ENCODE measurements at places on chromosomes 3 and 15. TPM values are rescaled to one million over a fixed set of nuclear protein-coding genes. Genes with fewer than 3 reads are reported as not detected.

Gene LMCD1
- 75.6 TPM for total RNA-seq

Gene CACNA2D3
- 0.05 TPM for total RNA-seq

Gene PSMA4
- total RNA-seq, result 402 TPM

Gene PLSCR2
- not detected for total RNA-seq

Gene CCR8
- not detected for total RNA-seq

Gene CEP19
- total RNA-seq, result 2.2 TPM

Gene MLH1
- 39.8 TPM for total RNA-seq

Gene NANOGP8
- not detected for total RNA-seq

Gene ZMYND10
- 1.2 TPM for total RNA-seq

Gene C15orf62
- not detected for total RNA-seq

Gene SLC6A11
- total RNA-seq, result 0.07 TPM

Gene ACP3
- not detected for total RNA-seq

Gene RBPMS2
- 8.4 TPM for total RNA-seq

Gene GOLGA8G
- not detected for total RNA-seq

Gene SLC38A3
- total RNA-seq, result not detected

Gene ERICH6
- total RNA-seq, result 0.07 TPM

Gene SPATA12
- 0.52 TPM for total RNA-seq

Gene TIMP4
- total RNA-seq, result 14.6 TPM

Gene ST3GAL6
- 0.69 TPM for total RNA-seq

Gene MUC13
- 7.8 TPM for total RNA-seq

Gene NAA50
- total RNA-seq, result 192 TPM

Gene FOXB1
- not detected for total RNA-seq

Gene IMP3
- total RNA-seq, result 121 TPM

Gene SCN11A
- total RNA-seq, result not detected

Gene RHCG
- 42.7 TPM for total RNA-seq

Gene ALDH1A2
- 0.16 TPM for total RNA-seq

Gene POTEB
- not detected for total RNA-seq

Gene PARP9
- 4.9 TPM for total RNA-seq

Gene PFKFB4
- total RNA-seq, result 19.1 TPM

Gene IL12A
- 0.49 TPM for total RNA-seq

Gene NMNAT3
- 1.2 TPM for total RNA-seq

Gene GOLGA6D
- total RNA-seq, result not detected

Gene GALK2
- total RNA-seq, result 23.4 TPM

Gene FANCD2OS
- not detected for total RNA-seq

Gene CKMT1B
- total RNA-seq, result 4.8 TPM

Gene DUOXA2
- total RNA-seq, result not detected

Gene APBA2
- 16.6 TPM for total RNA-seq

Gene TMED3
- total RNA-seq, result 170 TPM

Gene DPH6
- 13.4 TPM for total RNA-seq

Gene ZWILCH
- 46.6 TPM for total RNA-seq

Gene ZXDC
- total RNA-seq, result 8.3 TPM

Gene CD86
- total RNA-seq, result not detected

Gene SKOR1
- total RNA-seq, result 0.03 TPM

Gene CASR
- total RNA-seq, result not detected

Gene KLF15
- total RNA-seq, result 0.06 TPM

Gene ATP8B4
- total RNA-seq, result 1.6 TPM

Gene CP
- 6.5 TPM for total RNA-seq

Gene GOLGA8K
- 0.38 TPM for total RNA-seq

Gene GLDN
- not detected for total RNA-seq

Gene DHFR2
- total RNA-seq, result 2.8 TPM

Gene QARS1
- 136 TPM for total RNA-seq

Gene SLC22A14
- not detected for total RNA-seq

Gene SYNPR
- total RNA-seq, result not detected

Gene IRAK2
- 25.8 TPM for total RNA-seq

Gene A4GNT
- not detected for total RNA-seq

Gene SRGAP3
- total RNA-seq, result 0.31 TPM

Gene MORC1
- total RNA-seq, result not detected

Gene NEK4
- total RNA-seq, result 13.5 TPM
